ENCODE measurements at places on chromosomes 5 and 9. TPM values are rescaled to one million over a fixed set of nuclear protein-coding genes. Genes with fewer than 3 reads are reported as not detected.

PCDHAC2 gene
- polyA plus RNA-seq, result 4.6 TPM

SLC6A19 gene
- polyA plus RNA-seq, result 0.03 TPM

SLC26A2 gene
- 3.7 TPM for polyA plus RNA-seq

RANBP3L gene
- not detected for polyA plus RNA-seq

SLC27A6 gene
- 4.7 TPM for polyA plus RNA-seq

PCDHGA1 gene
- polyA plus RNA-seq, result 0.57 TPM

ACOT12 gene
- 0.29 TPM for polyA plus RNA-seq

TPPP gene
- 0.36 TPM for polyA plus RNA-seq

AMBP gene
- polyA plus RNA-seq, result 4.0 TPM

BTNL8 gene
- polyA plus RNA-seq, result 0.42 TPM

KLF4 gene
- polyA plus RNA-seq, result 1.9 TPM

COX7C gene
- polyA plus RNA-seq, result 837 TPM

SEMA6A gene
- 122 TPM for polyA plus RNA-seq

GFI1B gene
- 0.11 TPM for polyA plus RNA-seq

ORM2 gene
- polyA plus RNA-seq, result 1.3 TPM

DBH gene
- polyA plus RNA-seq, result 0.24 TPM

PCDHB4 gene
- 1.3 TPM for polyA plus RNA-seq

TXN gene
- polyA plus RNA-seq, result 226 TPM

NPDC1 gene
- 43.6 TPM for polyA plus RNA-seq

ECSCR gene
- 4.9 TPM for polyA plus RNA-seq

IFNA6 gene
- not detected for polyA plus RNA-seq

ADGRD2 gene
- polyA plus RNA-seq, result 1.2 TPM

SNCAIP gene
- polyA plus RNA-seq, result 5.1 TPM

MTAP gene
- polyA plus RNA-seq, result 15.3 TPM

IFNA2 gene
- polyA plus RNA-seq, result not detected

SOHLH1 gene
- polyA plus RNA-seq, result 0.05 TPM

NTNG2 gene
- polyA plus RNA-seq, result 1.2 TPM

MLANA gene
- polyA plus RNA-seq, result not detected

PTGS1 gene
- polyA plus RNA-seq, result 2.4 TPM

PFN3 gene
- not detected for polyA plus RNA-seq

NUDT12 gene
- polyA plus RNA-seq, result 3.0 TPM

CD274 gene
- not detected for polyA plus RNA-seq

CCNI2 gene
- 1.3 TPM for polyA plus RNA-seq

CARD6 gene
- 0.19 TPM for polyA plus RNA-seq

FBP2 gene
- polyA plus RNA-seq, result not detected

PSAT1 gene
- 233 TPM for polyA plus RNA-seq

SPINK6 gene
- polyA plus RNA-seq, result not detected

IL5 gene
- polyA plus RNA-seq, result not detected

SPATA31E1 gene
- polyA plus RNA-seq, result 0.05 TPM

GPRIN1 gene
- polyA plus RNA-seq, result 3.3 TPM

PTGR1 gene
- polyA plus RNA-seq, result 12.4 TPM

FBXW2 gene
- polyA plus RNA-seq, result 17.5 TPM

CDC20B gene
- polyA plus RNA-seq, result 0.06 TPM

IL7R gene
- not detected for polyA plus RNA-seq

RBM27 gene
- polyA plus RNA-seq, result 7.9 TPM

DRD1 gene
- polyA plus RNA-seq, result 0.05 TPM

PCDHGA4 gene
- 1.7 TPM for polyA plus RNA-seq

NR4A3 gene
- 0.05 TPM for polyA plus RNA-seq

PROB1 gene
- polyA plus RNA-seq, result 0.89 TPM

All from H1 (cell line).